ENCODE measurements at places on chromosomes 5 and 9.
A peak's percentile ranks its signal among the peaks of the same experiment; 100 is the strongest.

GRCh38 chr5:83777856-83778255 lies 57.2 kb upstream of the HAPLN1 start:
- no peak for DNase-seq

DNA sequence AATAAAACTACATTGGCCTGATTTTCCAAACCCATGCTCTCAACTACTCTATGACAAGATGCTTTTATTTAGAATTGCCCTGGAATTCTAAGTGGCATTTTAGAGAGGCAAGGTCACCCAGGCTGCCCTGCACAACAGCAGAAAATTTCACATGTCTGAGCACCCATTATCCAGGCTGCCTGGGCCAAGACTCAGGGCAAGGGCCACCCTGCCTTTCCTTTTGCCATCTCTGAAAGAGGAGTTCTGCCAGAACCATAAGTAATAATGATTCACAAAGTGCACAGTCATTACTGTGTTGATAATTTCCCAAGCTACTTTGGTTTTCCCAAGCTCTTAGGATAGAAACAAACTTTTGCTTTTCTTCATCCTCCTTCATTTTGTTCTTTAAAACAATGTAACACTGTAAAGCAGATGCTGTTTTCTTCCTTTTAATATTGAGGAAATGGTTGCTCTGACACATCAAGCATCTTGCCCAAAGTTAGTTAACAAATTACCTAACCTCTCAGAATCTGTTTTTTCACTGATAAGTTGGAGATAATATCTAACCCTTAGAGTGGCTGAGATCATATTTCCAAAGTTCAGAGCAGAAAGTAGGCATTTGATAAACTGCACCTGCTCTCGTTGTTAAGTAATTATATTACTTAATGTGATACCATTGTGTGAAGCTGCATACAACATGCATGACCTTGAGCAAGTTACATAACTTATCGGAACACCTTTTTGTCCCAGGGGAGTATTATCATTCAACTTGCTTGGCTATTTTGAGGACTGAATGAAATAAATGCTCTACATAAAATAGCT lies 325.6 kb downstream of the PRELID2 start:
- no peak for DNase-seq

DNA sequence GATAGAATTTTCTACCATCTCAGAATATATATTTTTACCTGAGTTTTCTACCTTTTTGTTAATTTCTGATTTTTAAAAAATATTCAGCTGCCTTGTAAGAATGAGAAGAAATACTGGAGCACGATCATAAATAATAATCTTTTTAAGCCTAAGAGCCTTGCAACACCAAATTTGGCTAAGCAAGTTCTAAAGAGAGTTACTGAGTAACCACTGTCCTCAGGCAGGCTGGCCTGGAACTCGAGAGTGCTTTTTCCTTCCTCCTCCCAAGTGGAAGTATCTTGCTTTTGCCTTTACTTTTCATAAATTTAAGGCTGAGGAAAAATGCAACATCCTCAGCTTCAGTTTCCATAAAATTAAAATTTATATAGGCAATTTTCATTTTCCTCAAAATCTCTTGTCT lies 21.0 kb downstream of the GLRX start:
- DNase-seq = no peak

DNA sequence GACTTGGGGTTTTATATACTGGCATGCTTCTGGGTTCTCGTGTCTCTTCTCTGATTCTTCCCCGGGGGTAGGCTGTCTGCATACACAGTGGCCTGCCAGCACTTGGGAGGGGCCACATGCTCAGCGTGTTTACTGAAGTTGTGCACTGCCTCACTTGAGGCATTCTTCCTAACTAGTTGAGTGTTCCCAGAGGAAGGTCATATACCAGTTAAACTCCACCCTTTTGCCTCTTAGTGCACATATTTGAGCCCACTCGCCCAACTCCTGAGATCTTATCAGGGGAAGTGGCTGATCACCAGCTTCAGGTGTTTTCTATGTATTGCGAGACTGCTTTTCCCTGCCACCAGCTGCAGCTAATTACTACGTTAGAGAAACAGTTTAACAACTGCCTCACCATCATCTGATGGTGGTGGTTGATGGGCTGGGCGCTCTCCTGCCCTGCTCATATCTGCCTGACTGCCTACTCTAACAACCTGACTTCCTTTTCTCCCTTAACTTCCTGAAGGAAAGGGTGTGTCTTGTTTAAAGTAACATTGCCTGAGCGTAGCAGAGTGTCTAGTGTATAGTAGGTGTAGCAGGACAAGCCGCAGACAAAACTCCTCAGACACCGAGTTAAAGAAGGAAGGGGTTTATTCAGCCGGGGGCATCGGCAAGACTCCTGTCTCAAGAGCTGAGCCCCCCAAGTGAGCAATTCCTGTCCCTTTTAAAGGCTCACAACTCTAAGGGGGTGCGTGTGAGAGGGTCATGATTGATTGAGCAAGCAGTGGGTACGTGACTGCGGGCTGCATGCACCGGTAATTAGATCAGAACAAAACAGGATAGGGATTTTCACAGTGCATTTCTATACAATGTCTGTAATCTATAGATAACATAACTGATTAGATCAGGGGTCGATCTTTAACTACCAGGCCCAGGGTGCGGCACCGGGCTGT lies 60.1 kb upstream of the CLINT1 start:
- peak; percentile 8 for DNase-seq

GRCh38 chr9:82128011-82128696 lies 139.6 kb downstream of the SPATA31D1 start:
- DNase-seq = no peak

DNA sequence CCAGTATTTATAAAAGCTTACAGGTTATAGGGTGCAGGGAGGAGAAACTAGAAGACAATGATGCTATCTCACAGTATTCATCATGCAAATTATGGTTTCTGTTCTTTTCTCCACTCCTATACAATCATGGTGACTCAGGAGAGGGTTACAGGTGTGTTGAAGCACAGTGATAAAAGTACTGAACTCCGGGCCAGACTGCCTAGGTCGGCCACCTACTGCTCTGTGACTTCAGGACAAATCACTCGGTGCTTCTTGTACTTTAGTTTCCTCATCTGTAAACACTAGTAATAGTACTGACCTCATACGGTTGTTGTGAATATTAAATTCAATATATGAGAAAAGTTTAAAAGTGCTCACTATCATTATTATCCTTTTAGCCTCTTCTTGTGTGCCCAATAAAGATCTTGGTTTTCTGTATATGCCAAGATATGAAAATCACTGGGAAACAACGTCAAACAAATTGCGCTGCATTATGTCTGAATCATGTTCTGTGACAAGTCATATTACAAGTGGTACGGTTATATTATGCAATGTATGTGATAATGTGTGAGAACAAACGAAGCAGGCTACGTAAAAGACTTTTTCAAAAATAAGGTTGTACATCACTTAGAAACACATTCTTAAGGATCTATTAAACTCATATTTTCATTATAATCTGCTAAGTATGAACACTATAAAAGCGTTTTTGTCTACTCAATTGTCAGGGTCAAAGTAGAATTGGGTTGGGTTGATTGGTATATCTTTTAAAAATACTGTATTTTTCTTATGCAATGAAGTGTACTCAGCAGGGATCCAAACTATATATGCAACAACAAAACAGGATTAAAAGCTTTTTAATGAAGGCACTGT lies 153.3 kb downstream of the EFNA5 start:
- no peak for DNase-seq

- DNase-seq = no peak
These were observed 98.7 kb downstream of the LPAR1 start for GRCh38 chr9:110939573-110939972.

DNA sequence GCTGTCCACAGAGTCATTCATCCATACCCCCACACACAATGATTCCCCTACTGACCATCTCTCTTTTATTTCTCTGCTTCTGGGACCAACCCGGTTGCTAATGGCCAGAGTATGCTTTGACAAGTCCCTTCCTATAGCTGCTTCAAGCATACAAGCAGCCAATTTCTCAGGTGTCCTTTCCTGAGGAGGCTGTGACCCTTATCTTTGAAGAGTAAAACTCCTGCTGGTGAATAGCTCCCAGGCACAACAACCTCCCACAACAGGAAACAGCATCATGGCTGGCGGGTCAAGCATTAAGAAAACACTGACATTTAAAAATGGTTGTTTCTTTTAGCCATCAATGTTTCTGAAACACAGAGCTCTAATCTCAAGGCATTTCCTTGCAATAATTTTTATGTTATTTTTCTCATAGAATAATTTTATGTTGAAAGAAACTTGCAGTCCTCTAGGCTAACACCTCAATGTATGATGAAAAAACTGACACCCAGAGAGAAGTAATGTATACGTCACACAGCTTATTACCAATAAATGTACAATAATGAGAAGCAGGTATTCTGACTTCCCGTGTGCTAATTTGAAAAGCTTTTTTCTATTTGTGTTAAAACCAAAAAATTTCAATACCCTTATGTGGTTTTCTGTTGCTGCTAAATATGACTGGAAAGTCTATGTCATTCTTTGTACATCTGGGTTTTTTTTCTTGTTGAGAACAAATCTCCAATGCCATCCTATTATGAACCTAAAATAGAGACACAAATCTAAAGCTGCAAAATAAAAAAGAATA lies 7.5 kb upstream of the PAM start:
- DNase-seq = no peak

GRCh38 chr5:171482434-171482730 lies 62.9 kb downstream of the FGF18 start:
- no peak for DNase-seq

- no peak for DNase-seq
These were observed 3.5 kb upstream of the ACO1 start for GRCh38 chr9:32380944-32381343.

DNA sequence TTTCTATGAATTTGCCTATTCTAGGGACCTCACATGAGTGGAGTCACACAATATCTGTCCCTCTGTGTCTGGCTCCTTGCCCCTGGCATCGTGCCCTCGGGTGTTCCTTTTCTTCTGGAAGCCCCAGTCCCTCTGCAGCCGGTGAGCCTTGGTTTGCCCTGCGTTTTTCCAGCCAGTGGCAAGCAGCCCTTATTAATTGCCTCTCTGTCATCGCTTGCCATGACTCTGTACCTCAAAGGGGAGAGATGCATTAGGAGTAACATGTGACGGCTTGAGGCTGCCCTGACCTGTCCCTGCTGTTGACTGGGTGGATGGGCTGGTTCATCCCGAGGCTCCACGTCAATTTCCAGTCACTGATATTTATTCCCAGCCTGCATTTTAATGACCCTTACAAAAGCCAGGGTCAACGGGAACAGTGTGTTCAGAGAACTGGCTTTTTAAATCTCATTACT lies 87.3 kb downstream of the CFAP90 start:
- no peak for DNase-seq

DNA sequence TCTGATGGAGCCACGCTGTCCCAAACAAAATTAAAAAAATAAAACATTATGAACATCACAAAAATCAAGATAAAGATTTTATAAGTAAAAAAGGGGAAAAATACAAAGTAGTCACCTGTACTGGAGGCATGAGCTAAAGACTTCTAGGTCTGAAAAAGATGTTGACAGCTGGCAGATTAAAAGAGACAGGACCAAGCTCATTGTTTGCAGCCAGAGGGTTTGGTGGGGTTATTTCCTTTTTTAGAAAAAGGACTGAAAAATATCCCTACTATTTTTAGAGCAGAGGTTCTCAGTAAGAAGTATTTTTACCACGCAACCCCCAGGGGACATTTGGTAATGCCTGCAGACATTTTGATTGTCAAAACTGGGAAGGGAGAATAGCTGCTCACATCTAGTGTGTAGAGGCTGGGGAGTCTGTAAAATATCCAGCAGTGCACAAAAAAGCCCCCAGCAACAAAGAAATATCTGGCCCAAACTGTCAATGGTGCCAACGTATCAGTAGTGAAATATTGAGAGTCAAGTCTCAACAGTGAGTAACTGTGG lies 353.4 kb downstream of the TLE1 start:
- no peak for DNase-seq

DNA sequence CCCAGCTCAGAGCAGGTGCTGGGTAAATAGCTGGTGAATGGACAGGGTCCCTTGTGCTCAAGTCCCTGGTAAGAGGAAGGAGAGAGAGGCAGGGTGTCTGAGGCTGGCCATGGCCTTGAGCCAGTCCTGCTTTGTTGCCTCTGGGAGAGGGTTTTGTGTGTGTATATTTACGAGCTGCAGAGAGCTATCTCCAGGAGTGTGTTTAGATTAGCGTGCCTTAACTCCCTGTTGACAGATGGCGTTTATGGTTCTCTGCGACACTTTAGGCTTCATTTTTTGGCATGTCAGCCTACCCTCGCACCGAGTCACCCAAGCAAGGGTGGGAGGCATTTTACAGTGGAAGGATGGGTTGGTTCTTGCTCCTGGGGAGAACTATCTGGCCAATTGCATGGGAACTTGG lies 22.2 kb downstream of the HMCN2 start:
- no peak for DNase-seq

GRCh38 chr9:98368366-98369065 lies 113.1 kb upstream of the TBC1D2 start:
- DNase-seq = no peak

DNA sequence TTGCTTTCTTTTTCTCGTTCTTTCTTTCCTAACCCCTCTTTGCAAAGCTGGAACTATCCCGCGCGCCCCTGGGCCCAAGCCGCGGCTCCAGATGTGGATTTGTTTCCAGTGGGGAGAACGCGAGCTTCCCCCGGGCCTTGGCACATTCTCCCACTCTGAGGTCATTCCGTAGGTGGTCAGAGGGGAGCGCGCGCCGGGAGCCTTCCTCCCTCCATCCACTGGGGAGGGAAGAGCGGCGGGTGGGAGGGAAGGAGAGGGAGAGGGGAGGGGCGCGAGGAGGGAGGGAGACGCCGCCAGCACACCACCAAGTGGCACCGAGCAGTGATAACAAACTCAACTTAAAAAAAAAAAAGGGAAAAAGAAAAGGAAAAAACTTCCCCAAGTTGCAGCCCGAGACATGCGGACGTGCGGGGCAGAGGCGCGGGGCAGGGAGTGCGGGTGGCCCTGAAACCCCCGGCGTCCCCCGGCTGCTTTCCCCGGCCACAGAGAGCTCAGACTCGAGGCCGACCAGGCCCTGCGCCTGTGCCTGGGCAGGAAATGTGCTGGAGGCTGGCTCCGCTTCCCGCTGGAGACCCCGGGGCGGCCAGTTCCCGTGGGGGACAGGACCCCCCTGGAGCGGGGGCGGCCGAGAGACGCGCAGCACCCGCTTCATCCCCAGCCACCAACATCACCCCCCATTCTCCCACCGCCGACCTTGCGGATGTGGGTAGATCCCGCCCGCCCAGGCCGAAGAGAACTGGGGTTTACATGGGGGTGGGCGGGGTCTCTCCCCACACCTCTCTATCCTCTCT lies 3.1 kb downstream of the IER5L start:
- peak; percentile 57 for DNase-seq

DNA sequence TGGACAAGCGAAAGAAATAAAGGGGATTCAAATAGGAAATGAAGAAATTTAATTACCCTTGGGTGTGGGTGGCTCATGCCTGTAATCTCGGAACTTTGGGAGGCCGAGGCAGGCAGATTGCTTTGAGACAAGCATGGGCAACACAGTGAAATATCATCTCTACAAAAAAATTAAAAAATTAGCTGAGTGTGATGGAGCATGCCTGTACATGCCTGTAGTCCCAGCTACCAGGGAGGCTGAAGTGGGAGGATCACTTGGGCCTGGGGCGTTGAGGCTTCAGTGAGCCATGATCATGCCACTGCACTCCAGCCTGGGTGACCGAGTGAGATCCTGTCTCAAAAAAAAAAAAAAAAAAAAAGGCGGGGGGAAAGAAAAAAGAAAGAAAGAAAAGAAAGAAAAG lies 4.0 kb upstream of the RCL1 start:
- DNase-seq = no peak

Data from stimulated activated naive CD8-positive, alpha-beta T cell treated with anti-CD3 and anti-CD28 coated beads, Interleukin-15, amount 100 ng/mL, for 72 hours (primary cell).